ENCODE measurements at places on chromosomes 11 and 22.

DNA sequence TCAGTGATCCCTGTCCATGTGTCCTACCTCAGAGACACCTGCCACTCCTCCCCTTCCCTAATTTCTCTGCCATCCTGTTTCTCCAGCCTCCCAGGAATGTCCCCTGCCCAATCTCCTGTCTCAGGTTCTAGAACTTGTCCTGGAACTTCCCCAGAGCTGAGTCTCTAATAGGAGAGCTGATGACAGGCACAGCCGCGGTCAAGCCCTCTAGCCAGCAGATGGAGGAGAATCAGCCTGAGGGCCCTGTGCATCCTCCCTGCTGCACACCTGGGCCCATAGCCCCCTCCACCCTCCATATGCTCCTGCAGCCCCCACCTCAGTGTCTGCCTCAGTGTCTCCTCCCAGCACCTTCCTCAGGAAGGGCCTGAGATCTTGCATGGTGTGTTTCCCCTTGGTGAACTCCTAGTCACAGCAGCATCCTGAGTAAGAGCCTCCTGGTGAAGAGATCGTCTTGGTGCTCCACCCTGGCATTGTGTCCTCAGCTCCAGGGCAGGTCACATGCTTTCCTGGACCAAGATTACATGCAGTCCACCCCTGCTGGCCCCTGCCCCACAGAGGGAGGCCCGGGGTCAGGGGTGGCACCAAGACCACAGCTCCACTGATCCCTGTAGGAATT is 43.9 kb upstream of the VPREB1 start:
- no peak for DNase-seq

GRCh38 chr11:122189229-122189628 is 73.2 kb upstream of the BLID start:
- DNase-seq, result no peak

DNA sequence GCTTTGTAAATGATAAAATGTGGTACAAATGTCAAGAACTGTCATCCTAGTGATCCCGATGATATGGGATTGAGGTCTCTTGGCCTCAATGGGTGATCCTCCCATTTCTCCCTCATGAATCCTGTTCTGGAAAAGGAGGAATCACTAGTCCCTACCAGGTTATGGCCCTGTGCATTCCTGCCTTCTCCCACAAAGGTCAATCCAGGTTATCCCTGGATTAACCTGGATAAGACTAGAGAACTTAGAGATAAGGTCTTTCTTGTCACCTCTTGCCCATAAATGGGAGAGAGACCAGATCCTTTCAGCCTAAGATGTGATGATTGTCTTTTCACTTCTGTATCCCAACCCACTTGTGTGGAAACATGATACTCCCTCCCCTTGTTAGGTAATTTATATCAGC is 396.7 kb downstream of the BUD13 start:
- DNase-seq, result no peak

GRCh38 chr11:61362542-61362875 is 335 bp downstream of the TMEM138 start:
- no peak for DNase-seq

GRCh38 chr22:19819911-19820879 is 34.5 kb downstream of the GNB1L start:
- DNase-seq, result no peak

DNA sequence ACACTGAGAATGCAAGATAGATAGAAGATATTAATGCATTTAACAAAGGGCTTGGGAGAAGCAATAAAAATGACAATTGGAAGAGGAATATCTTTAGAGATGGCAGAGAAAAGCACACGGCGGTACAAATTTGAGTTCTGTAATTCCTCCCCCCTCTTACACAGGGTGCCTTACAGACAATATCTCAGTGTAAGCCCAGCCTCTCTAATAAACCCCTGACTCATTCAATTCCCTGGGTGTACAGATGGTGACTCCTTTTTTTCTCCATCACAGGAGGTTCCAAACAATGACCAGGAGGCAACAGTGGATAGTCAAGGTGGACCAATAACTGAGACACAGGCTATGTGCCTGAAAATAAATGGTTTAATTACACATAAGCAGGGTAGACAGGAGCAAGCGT is 598.6 kb downstream of the OPCML start:
- no peak for DNase-seq

- no peak for DNase-seq
Observed at GRCh38 chr11:114928260-114928870, 250.0 kb downstream of the NXPE2 start.

GRCh38 chr11:8062781-8063257 is 18.2 kb upstream of the TUB start:
- DNase-seq, result no peak

DNA sequence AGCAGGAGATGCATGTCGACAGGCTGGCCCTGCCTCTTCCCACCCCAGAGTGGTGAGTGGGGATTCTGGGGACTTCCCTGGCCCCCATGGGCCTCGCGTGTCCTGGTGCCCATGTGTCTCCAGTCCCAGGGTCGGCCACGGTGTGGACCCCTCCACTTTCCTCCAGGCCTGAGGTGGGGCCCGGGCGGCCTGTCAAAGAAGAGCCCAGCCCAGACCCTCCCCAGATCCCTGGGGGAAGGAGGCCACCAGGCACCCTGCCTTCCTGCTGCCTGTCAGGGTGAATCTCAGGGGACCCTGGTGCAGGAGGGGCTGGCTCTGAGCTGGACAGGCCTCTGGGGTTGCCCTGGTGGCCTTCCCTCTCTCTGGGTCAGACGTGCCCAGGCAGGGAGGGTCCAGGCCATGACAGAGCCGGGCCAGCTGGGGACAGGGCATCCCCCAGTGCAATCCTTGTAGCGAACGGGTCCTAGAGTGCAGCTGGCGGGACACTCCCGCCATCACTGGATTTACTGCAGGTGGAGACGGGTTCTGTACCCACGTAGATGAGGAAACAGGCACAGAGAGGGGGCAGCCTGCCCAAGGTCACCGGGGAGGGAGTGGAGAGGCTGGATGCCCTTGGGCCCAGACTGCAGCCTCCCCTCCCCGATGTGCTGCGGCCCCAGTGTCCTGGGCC is 13.5 kb upstream of the MUC6 start:
- DNase-seq, result no peak

- no peak for DNase-seq
Observed at GRCh38 chr11:96156379-96156722, 186.6 kb downstream of the MAML2 start.

- DNase-seq, result no peak
Observed at GRCh38 chr11:124863137-124863825, 2.0 kb upstream of the ROBO3 start.

GRCh38 chr11:3073029-3073435 is 15.8 kb upstream of the CARS1 start:
- DNase-seq, result no peak

DNA sequence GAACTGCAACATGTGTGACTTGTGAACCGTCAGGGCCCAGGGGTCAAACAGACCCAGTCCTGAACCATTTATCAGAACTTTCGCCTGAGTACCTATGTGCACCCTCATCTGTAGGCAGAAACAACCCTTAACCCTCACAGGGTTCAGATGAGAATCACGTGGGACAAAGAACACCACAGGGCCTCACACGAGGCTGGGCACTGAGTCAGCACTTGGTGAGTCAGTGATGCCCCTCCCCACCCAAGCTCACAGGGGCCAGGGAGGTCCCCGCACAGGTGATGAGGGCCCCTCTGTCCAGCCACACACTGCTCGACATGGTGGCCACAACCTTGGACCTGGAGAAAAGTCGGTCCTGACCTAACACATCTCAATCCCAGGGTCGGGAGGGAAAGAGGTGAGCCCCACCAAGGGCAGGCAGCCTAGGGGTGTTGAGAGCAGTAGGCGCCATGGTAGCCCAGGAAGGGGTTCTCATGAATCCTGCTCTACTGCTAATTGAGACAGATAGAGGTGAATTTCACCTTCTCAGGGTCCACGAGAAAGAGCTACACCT is 176.4 kb downstream of the SHANK2 start:
- no peak for DNase-seq

- DNase-seq, result no peak
Observed at GRCh38 chr11:86636275-86636674, 36.1 kb downstream of the ME3 start.

DNA sequence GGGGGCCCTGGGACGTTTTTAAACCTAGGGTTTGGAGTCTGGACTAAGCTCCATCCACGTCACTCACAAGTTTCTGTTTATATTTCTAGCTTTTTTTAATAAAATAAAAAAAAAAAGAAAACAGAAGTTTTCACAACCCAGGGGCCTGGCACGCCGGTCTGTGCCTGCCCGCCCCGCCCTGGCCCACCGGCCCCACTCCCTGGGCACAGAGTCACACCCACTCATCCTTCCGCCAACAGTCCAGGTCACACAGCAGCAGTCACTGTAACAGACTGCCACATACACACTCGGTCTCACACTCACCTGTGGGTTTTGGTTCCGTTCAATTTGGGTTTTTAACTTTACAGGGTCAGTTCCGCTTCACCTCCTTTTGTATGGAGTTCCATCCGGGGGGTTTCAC is 5.3 kb upstream of the ACR start:
- DNase-seq, result no peak

GRCh38 chr11:3855808-3856491 is 486 bp downstream of the STIM1 start:
- no peak for DNase-seq

GRCh38 chr11:17691976-17692375 is 27.4 kb upstream of the MYOD1 start:
- DNase-seq, result no peak

DNA sequence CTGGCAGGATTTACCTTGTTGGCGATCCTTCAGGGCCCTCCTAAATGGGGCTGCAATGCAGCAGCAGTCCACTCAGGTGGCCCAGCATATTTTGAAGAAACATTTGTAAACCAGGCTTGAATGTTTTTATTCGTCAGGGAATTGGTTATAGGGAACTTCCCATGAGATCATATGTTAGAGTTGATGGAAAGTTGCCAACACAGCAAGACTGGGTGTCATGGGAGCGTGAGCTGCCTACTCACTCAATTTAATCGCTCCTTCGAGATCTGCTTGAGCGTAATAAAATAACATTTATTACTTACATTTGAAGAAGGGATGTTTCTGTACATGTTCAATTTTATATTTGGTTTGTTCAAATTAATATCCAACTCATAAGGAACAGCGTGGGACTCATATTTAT is 19.4 kb downstream of the OR2AT4 start:
- no peak for DNase-seq

GRCh38 chr22:20581503-20582170 is 74.2 kb downstream of the MED15 start:
- DNase-seq, result no peak
